Activated CD8-positive, alpha-beta T cell treated with anti-CD3 and anti-CD28 coated beads for 36 hours (primary cell): ENCODE measurements at places on chromosomes 5 and 9. TPM values are rescaled to one million over a fixed set of nuclear protein-coding genes. Genes with fewer than 3 reads are reported as not detected.
A peak's percentile ranks its signal among the peaks of the same experiment; 100 is the strongest.

GRCh38 chr9:134621558-134622110, 20.0 kb upstream of the COL5A1 start:
- DNase-seq: no peak

DNA sequence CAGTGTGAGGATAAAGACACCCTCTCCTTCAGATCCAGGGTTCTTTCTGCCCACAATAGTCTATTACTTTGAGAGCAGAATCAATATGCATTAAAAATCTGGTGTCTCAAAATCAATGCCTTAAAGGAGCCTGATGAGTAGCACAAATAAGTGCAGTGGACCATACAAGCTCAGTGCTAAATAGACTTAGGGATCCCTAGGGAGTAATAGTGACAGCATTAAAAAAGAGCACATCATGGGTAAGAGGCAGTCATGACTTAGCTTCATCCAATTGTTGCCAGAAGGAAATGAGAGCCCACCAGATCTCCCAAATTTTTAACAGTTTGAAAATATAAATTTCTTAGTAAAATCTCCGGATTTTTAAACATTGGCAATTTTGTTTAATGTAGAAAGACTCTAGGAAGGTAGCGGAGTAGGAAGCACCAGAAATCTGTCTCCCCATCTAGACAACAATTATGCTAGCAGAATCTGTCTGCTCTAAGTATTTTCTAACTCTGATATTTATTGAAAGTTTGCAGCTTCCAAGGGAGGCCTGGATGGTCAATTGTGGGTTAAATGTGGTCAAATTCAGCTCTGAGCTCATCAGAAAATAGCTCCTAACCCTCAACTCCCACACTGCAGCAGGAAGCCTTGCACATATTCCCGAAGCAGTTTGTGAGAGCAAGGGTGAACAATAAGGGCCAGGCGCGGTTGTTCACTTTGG, 443.9 kb downstream of the TLE1 start:
- no peak for DNase-seq

- peak; percentile 12 for DNase-seq
Observed at GRCh38 chr5:126438267-126438666, 15.1 kb downstream of the GRAMD2B start.

The PPP1R26 gene
- total RNA-seq: 0.54 TPM

- DNase-seq: no peak
Observed at GRCh38 chr9:134987906-134988700, 70.4 kb upstream of the FCN1 start.

GRCh38 chr9:132584601-132585560, 2.5 kb downstream of the BARHL1 start:
- no peak for DNase-seq

The VPS13A gene
- 34.4 TPM for total RNA-seq

DNA sequence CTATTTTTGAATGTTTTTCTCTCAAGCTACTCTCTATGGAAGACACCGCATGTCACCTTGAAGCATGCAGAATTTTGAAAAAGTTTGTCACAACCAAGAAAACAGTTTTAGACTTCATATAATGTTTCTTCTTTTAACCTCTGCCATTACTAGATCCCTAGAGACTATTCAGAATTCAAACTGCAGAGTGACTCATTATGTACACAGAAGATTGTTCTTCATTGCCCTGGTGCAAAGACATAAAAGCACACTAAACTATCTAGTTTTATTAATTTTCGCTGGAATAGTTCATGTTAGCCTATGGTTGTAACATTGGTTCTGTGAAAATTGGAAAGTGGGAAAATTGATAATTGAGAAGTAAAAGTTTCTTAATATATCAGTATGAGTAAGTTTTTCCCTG, 18.4 kb downstream of the F2RL2 start:
- no peak for DNase-seq

The PCDHB11 gene
- not detected for total RNA-seq

GRCh38 chr9:10127867-10128266, 484.9 kb downstream of the PTPRD start:
- no peak for DNase-seq

DNA sequence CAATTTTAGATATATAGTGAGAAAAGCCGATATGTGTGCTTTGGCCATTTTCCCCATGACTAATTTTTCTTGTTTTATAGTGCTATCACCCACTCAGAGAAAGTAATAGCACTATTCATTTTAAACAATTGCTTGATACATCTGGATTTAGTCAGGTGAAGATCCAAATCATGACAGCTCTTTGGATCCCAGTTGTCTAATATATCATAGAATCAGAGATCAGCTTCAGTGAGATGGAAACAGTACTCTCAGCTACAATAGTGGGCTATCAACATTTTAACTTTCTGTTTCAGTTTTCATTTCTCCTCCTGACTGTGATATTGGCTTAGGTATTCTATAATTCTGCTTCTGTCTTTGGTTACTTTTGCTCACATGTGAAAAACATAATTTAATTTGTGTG, 38.7 kb downstream of the VCAN start:
- no peak for DNase-seq

The TCF7 gene
- 50.3 TPM for total RNA-seq

DNA sequence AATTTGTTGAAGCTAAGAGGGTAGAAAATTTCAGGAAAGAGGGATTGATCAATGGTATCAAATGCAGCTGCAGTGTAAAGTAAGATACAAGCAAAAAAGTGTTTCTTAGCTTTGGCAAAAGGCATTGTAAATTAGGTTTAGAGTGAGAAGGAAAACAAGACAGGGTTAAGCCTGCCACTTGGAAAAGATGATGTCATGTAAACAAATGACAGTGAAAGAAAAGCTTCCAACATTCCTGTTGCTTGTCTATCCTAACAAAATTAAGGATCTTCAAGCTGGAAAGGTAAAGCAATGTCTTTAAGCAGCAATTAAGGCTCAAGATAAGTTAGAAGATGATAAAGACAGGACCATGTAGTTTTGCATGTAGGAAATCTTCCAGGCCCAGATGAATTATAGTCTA, 139.1 kb upstream of the PPP2R2B start:
- DNase-seq: no peak

DNA sequence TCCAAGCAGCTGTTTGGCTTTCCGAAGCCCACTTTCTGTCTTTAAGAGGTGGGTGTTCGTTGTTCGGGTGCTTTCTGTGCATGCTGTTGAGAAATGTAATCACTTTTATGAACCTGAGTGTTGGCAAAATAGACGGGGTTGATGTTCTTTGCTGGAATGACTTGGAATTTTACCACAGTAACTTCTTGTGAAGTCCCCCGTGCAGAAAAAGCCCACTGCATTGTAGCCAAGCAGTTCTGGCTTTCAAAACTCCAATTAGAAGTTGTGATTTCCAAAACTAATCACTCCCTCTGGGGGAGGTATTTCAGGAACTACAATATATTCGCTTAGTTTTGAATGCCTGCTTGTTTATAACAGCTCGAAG, 111.1 kb downstream of the PAM start:
- DNase-seq: no peak

The GDNF gene
- not detected for total RNA-seq

The NXNL2 gene
- not detected for total RNA-seq

GRCh38 chr5:171705036-171705435, 80.6 kb upstream of the SMIM23 start:
- no peak for DNase-seq

The GPR150 gene
- 0.45 TPM for total RNA-seq

The CLTB gene
- total RNA-seq: 48.6 TPM

The UBE2QL1 gene
- not detected for total RNA-seq

The PCDHA13 gene
- total RNA-seq: not detected

The TTC23L gene
- 0.41 TPM for total RNA-seq

The PRSS3 gene
- total RNA-seq: not detected

- DNase-seq: no peak
Observed at GRCh38 chr5:111670826-111671492, 86.0 kb downstream of the NREP start.

DNA sequence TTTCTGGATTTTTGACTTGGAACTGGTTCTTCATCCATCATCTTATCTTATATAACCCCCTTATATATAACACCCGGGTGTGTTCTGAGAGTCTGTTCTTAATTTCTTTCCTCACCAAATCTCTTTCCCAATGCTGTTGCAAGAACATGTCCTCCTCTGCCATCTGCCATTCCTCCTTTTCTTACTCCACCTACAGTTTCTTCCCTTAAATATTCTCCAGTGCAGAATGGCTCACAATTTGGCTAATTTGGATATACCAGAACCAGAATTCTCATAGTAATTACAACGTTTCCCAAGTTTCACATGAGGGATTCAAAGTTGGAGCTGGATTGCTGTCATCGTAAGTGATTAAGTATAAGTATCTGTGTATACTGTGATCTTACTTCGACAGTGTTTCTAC, 28.0 kb downstream of the SKP2 start:
- no peak for DNase-seq

The PCDHA8 gene
- total RNA-seq: not detected

- DNase-seq: no peak
Observed at GRCh38 chr9:95090023-95090791, 227.3 kb downstream of the FANCC start.

GRCh38 chr5:165616490-165617405, 2111.3 kb downstream of the MAT2B start:
- no peak for DNase-seq

DNA sequence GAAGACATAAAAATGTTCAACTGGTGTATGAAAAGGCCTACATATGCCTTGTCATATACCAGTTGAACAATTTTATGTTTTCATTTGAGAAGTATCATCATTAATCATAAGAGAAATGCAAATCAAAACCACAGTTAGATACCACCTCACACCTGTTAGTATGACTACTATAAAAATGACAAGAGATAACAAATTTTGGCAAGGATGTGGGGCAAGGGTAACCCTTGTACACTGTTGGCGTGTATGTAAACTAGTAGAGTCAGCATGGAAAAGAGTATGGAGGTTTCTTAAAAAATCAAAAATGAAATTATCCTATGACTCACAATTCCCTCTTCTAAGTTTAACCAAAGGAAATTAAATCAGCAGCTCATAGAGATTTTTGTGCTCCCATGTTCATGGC, 250.4 kb upstream of the ST8SIA4 start:
- DNase-seq: no peak

The ADGRD2 gene
- not detected for total RNA-seq

GRCh38 chr5:12616093-12616492, 711.8 kb upstream of the CTNND2 start:
- DNase-seq: no peak

GRCh38 chr9:136728080-136728547, 14.6 kb downstream of the LCN10 start:
- DNase-seq: peak; percentile 90

GRCh38 chr5:106288979-106289378, 1381.8 kb downstream of the EFNA5 start:
- no peak for DNase-seq

DNA sequence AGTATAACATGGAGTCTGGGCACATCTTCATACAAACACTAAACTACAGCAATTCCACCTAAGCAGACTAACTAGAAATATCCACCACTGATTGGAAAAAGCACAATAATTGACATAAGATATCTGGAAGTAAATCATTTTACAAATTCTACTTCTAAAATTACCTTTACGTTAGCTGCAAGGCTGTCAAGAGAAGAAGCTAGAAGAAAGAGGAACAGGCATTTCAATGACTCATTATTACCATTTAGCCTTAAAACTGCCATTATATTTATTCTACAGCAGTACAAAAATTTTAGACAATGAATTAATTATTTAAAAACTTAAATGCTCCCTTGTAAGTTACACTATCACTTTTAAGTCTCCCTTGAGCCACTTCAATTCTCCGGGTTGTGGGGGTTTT, 43.4 kb upstream of the PLPP6 start:
- no peak for DNase-seq

The ERGIC1 gene
- 57.0 TPM for total RNA-seq

The F2RL2 gene
- not detected for total RNA-seq

- no peak for DNase-seq
Observed at GRCh38 chr5:178995341-178995690, 196 bp upstream of the GRM6 start.

GRCh38 chr9:120513825-120514396, 66.1 kb downstream of the CDK5RAP2 start:
- DNase-seq: no peak

DNA sequence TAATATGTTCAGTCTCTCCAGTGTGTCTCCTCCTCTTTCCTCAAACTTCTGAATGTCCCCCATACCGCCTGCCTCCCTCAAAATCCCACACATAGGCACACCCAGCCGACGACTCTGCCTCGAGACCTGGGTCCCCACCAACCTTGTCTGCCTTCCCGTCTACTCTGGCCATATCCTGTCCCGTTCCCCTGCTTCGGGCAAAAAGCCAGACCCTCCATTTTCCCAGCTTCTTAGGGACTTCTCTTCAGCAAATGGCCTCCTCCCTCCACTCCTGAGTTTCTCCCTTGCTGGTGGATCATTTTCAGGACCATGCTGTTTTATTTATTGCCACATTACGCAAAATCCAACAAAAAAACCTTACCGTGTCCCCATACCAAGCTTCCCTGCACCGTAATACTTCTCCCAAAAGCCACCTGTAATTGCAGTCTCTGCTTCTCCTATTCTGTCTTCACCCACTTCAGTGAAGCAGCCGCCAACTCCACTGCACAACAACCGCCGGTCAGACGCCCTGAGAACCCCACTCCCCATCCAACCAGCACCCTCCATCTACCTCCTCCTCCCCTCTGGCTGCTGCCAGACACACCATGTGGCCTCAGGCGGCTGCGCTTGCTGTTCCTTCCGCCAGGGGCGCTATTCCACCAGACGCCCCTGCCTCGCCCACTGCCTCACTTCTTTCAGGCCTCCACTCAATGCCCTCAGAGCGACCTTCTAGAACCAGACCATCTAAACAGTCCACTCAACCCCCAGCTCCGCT, 117.0 kb downstream of the TRPM6 start:
- DNase-seq: peak; percentile 48

The PDCD1LG2 gene
- 0.13 TPM for total RNA-seq

DNA sequence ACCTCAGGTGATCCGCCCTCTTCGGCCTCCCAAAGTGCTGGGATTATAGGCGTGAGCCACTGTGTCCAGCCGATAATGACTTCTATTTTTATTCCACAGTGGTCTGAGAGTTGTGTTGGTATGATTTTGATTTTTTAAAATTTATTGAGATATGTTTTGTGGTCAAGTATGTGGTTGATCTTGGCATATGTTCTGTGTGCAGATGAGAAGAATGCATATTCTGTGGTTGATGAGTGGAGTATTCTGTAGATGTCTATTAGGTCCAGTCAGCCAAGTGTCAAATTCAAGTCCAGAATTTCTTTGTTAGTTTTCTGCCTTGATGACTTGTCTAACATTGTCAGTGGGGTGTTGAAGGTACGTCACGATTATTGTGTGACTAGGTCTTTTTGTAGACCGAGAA, 338.2 kb upstream of the TARS1 start:
- no peak for DNase-seq

The AQP7 gene
- total RNA-seq: not detected

- peak; percentile 46 for DNase-seq
Observed at GRCh38 chr5:177495243-177496060, 2.0 kb downstream of the PDLIM7 start.
